ENCODE measurements at places on chromosomes 1 and 21.

DNA sequence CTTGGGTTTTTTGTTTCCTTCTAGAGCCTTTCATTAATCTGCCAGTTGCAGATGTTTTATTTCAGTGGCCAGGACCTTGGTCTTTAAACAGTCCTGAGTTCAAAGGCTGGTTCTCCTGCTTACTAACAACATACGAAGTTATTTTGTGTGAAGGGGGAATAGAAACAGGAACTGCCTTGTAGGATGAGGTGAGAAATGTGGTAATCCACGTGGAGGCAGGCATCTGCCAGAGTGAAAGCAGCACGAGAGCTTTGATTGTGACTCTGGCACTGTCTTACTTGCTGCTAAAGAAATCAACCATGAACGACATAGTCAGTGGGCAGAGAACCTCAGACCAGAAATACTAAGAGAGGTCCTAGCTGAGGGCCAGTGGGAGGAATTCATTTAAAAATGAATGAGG lies 30.4 kb downstream of the TMEM63A start:
- no peak for DNase-seq

DNA sequence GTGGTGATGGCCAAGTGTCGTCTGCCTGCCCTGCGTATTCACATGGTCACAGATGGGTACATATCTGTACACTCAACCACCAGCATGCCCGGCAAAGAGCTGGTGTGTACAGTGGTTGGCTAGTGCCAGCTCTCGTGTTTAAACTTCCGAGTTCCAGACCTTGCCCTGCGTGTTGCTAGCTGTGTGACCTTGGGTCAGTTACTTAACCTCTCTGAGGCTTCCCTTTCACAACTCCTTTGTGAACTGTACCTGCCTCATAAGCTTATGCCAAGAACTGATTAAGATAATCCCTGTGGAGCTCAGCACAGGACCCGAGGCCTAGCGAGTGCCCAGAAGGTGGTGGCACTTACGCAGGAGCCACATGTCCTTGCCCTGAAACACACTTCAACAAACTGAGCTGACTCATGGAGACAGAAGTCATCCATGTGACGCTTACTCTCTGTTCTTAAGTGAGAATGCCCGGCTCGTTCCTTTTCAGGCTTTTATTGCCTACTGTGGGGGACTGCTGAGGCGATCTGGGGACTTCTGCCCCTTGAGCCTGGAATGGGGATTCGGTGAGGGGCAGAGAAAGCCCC lies 55.4 kb downstream of the ALPL start:
- DNase-seq = no peak

DNA sequence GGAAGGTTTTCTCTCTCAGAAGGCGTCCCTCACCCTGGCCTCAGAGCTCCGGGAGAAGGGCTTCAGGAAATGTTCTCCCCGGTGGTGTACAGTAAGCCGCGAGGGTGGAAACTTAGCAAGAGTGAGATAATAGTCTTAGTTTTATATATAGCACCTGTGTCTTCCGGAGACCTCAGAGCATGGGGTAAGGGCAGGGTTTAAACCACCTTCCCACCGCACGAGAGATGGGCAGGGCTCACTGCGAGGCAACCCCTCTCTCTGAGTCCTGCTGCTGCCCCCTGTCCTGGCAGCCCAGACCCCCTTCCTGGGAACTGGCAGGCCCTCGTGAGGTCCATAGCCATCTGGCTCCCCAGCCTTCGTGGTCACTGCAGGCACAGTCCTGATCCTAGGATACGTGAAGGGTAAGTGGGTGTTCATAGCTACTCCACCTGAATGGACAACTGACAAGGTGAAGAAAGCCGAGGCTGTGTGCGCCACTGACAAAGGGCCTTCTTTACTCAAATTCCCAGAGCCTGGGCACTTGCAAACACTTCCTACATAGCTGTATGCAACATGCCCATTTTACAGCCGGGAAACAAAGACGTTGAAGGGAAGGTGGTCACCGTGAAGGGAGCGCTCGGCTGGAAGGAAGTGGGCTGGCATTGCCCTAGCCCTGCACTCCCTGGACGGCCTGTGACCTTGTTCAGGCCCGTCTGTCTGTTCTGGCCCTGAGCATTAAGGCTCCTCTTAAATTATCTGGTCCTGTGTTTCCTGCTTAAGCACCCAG lies 26.9 kb downstream of the ITPKB start:
- DNase-seq = peak; percentile 63

DNA sequence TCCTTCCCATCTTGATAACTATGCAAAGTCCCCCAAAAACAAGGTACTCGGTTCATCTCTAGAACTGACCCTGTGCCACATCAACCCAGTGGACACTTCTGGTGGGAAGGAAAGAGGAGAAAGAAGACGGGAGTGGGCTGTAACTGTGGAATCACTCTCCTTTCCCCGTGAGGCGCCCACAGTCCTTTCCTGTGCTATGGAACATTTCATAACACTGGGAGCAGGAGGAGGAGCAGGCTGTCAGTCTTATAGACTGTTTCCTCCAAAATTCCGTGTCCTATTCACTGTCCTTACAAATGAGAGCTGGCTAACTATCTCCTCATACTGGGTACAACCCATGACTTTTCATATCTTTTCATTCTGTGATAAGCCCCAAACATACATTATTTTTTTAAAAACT lies 40.7 kb downstream of the PLEKHA6 start:
- DNase-seq = no peak

- DNase-seq = no peak
These were observed 2568.7 kb upstream of the TPTE start for GRCh38 chr21:7952648-7953047.

GRCh38 chr21:45856442-45856841 lies 125.1 kb upstream of the COL6A1 start:
- no peak for DNase-seq

GRCh38 chr1:218658269-218658668 lies 313.1 kb downstream of the TGFB2 start:
- DNase-seq = no peak

GRCh38 chr1:212782422-212783154 lies 9.0 kb downstream of the NSL1 start:
- peak; percentile 46 for DNase-seq

DNA sequence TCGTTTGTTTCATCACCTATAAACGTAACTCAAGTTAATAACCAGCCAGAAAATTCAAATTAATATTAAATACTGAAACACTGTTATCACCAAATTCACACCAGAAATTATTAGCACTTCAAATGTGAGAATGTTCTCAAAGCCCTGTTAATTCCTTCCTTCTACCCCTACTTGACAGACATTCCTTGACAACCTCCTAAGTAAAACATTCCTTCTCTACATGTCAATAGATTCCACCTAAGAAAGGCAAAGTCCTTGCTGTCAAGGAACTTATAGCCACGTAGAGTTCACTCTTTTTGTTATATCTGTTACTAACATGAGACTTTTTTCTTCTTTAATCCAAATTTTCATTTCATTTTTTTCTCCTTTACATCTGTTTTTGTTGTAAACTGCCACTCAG lies 441.5 kb downstream of the SMYD3 start:
- DNase-seq = no peak

DNA sequence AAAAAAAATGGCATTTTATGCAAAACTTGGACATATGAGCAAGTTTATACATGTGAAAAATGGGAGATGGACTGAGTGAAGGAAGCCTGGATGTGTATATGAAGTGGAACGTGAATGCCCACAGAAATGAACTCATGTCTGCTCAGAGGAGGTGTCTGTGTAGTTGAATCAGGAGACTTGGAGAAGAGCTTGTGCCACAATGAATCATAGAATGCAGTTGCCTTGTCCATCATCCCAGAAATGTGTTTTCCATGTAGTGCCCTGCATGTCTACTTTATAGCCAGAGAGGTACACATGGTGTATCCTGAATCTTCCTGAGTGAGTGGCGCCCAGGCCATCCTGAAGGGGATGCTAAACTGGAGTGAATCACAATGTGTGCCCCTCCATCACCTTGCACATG lies 2.6 kb upstream of the ILDR2 start:
- DNase-seq = no peak

- no peak for DNase-seq
These were observed 134.0 kb downstream of the KIF26B start for GRCh38 chr1:245288796-245289195.

DNA sequence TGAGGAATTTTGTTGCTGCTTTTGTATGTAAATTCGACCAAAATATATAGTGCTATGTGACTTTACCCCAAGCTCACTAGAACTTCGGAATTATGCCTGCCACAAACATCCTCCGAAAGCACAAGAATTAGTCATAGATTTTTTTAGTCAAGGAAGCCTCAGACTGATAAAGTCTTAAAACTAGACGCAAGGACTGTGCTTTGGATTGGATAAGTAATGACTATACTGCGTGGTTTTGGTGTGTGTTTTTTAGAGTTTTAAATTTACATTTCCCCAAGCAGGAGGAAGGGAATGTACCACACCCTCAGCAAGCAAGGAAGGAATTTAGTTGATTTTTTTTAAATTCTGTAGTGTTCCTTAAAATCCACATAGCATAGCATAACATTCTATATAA lies 10.3 kb downstream of the WLS start:
- no peak for DNase-seq

DNA sequence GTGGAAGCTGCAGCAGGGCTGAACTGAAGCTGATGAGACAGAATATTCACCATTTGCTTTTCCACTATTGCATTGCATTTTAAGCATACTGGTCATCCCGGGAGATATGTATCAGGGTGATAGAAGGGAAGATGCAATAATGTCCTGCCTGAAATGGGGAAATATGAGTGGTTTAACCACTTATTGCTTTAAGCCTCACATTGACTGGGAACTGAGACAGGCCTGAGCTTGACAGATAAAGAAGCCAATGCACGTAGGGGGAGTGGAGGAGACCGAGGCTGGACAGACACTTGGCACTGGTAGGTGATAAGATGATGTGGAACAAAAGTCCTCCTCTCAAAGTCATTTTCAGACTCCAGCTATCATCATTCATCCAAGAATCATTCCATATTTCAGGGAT lies 911.7 kb upstream of the NCAM2 start:
- DNase-seq = no peak

GRCh38 chr1:113857776-113858175 lies 13.7 kb downstream of the PTPN22 start:
- DNase-seq = no peak

- DNase-seq = no peak
These were observed 97.9 kb upstream of the GNG12 start for GRCh38 chr1:67931198-67931597.

DNA sequence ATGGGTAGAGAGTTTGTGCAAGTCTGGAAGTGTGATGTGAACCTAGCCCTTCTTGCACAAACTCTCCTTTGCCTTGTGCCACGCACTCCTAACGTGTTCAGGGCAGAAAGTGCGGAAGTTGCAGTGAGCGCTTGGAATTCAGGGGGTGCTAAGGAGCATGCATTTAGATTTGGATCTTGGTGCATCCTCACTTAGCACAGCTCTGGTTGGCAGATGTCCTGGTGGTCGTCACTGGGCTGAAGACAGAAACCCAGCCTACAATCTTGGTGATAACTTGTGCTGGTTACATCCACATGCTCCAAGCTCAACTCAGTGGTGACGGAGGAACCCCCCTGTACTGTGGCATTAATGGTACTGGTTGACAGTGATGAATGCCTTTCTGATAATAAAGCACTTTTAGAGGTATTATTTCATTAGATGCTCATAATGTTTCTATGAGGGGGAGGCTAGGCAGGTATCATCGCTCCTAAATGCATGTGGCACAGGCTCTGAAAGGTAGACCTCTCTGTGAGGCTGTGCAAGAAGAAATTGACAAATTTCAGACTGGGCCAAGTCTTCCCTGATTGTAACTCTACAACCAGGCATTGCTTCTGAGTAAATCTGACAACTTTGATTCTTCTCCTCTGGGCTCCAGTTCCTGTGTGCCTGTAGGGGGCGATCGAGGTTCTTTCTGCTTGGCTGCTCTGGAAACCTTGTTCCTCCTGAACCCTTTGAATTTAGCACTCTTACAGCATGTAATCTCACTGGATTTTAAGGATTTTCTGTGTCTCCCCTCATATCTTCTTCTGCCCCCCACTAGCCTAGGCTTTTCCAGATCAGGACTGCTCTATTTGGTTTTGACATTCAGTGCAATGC lies 40.6 kb downstream of the MAPKAPK2 start:
- peak; percentile 67 for DNase-seq

GRCh38 chr1:156432669-156433018 lies 63.6 kb downstream of the RHBG start:
- no peak for DNase-seq

GRCh38 chr1:207205614-207206061 lies 101.6 kb downstream of the C4BPA start:
- DNase-seq = no peak

GRCh38 chr1:12344596-12345349 lies 114.9 kb downstream of the VPS13D start:
- DNase-seq = peak; percentile 8

DNA sequence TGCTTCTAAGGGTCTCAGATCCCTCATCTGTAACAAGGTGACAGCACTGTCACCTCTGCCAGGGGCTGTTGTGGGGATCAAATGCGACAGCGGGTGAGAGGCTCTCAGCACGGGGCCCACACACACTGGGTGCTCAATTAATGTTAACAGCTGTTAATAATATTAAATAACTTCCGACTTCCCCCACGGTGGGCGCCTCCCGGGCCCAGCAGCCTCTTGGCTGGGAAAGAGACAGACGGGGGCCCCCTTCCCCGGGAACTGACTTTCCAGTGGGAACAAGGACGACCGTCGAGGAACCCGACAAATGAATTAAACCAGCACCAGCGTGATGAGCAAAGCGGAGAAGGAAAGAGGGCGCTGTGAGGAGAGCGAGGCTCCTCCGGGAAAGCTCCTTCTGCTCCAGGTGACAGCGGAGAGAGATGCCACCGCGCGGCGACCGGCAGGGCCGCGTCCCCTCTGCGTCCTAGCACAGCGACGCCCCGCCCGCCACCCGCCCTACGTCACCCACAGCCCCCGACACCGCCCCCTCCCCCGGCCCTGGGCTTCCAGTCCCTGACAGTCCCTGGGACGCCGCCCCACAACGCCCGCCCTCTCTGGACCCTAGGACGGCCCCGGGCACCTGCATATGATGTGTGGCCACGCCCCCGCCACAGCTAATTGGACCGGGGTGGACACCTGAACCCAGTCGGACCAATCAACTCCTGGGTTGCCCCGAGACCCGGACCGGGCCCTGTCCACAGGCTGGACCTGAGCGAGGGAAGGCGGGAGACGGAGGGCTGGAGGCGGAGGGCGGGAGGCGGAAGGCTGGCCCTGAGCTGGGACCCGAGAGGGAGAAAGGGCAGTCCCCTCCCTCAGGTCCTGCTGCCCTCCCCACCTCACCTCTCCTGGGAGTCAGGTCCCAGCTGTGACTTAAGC lies 38.2 kb downstream of the MATN1 start:
- DNase-seq = peak; percentile 15

DNA sequence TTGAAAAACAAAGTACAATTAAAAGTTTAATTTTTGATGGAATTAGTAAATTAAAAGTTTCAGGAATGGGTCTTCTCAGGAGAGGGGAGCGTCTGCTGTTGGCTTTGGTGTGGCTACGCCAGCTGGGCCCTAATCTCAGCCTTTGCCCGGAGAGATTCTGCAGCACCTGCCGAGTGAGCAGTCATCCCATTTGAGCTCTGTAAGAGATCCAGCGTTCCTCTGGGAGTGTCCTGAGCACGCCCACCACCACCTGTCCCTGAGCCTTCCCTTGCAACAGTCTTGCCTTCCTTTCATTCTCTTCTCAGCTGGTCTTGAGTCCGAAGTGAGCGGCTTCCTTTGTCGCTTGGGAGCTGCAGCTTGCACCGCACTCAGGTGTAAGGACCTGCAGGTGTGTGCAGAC lies 263.1 kb downstream of the CAMTA1 start:
- DNase-seq = no peak

- no peak for DNase-seq
These were observed 92.3 kb upstream of the IVNS1ABP start for GRCh38 chr1:185409345-185409744.

All from CD4-positive, alpha-beta T cell treated with Interleukin-10 for 1 hour (primary cell).